NCI-H1436 (cell line): ENCODE measurements at places on chromosomes 6 and 20.

DNA sequence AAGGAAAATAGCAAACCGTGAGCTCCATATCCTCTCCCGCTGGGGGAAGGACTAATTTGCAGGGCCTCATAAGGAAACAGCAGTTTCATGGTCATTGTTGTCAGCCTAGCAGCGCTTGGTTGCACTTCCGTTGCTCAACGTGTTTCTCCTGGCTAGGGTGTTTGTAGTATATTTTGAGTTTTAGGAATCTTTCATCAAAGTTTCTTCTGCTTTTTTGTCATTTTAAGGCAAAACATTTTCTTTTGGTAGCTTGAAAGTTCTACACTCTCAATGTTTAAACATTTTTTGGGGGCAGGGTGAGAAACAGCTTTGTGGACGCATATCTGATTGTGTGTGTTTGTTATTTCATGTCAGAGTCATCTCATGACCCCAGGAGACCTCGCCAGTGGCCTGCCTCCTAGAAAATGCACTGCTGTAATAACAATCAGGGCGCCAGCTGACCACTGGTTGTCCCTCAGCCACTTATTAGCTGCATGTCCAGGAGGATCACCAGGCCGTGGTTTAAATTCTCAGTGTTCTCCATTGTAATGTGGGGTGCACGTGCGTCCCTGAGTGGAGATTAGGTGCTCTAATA is 20.6 kb downstream of the JARID2 start:
- no peak for DNase-seq

- no peak for DNase-seq
These were observed 111.0 kb downstream of the PLCB1 start for GRCh38 chr20:8242827-8243724.

- DNase-seq = no peak
These were observed 24.9 kb downstream of the EPHA7 start for GRCh38 chr6:93394471-93394870.

- peak; percentile 17 for DNase-seq
These were observed 6.6 kb downstream of the GMPR start for GRCh38 chr6:16244869-16245451.

DNA sequence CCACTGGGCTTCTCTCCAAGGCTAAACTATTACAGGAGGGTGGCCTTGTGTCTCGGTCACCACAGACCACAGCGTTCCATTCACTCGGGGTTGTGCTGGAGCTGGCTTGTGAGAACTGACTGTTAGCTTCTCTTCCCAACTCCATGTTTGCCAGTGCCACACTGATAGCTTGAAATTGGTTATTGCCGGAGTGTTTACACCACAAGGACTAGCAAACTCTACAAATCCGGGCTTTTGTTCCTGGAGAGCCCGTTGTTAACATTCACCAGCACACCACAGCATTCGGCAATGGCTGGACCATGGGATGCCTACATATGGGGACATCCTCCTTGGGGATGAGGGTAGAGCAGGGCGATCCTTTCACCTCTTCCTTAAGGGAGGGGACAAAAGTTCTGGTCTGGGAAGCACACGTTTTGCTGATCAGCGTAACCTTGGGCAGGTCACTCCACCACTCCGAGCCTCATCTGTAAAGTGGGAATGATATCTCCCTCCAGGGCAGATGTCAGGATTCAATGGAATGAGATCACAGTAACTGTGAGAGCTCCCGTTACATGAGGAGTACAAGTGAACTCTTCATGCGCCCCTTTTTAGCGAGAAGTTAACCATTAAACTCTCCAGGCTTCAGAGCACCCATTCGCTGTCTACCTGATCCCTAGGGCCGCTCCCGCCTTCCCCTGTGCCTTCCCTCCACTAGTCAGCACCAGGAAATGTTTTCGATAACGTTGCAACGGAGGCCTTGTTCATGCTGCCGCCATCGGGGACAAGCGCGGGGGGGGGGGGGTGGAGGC is 41.7 kb upstream of the TTPAL start:
- DNase-seq = no peak

GRCh38 chr6:160328447-160328846 is 19.7 kb upstream of the SLC22A3 start:
- no peak for DNase-seq

- DNase-seq = no peak
These were observed 5.4 kb upstream of the RAB44 start for GRCh38 chr6:36692220-36692619.

DNA sequence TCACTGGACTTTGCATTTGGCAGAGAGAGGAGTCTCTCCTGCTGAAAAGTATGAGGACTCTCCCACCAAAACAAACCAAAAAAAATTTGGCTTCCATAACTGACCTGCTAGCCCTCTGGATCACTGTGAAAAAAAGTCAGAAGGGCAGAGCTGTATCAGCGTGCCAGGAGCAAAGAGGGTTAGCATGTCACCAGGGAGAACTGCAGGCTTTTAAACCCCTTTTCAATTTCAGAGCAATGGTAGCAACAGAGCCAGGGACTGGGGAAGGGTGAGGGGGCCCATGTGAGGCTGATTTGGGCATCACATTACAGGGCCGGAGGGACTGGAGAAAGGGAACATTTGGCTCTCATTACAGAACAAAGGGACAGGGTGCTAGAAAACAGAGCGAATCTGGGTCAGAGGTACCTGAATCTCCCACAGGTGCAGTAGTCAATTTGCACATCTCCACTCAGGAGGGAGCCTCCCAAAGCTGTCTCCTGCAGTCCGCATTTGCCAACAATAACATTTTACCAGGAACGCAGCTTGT is 185.7 kb upstream of the EYA4 start:
- peak; percentile 56 for DNase-seq

DNA sequence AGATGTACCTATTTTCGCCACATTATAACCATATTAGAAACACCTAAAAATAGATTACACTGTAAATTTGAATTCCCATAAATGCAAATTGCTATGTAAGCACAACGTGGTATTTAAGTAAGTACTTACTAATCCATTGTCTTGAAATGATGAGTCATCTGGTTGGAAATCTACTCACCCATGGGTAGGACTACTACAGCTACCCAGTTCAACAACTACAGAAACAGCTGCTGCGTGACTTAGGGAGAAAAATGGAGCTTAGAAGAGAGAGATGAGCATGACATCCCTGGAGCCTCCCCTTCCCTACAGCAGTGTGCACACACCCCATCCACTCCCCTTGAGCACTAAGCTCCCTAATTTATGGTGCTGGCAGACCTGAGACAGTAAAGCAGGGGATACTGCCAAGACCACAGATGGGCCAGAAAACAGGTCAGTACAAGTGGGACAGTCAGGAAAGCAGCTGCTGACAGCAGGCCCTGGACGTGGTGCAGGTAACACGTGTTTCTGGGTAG is 26.9 kb downstream of the RRAGD start:
- DNase-seq = no peak

DNA sequence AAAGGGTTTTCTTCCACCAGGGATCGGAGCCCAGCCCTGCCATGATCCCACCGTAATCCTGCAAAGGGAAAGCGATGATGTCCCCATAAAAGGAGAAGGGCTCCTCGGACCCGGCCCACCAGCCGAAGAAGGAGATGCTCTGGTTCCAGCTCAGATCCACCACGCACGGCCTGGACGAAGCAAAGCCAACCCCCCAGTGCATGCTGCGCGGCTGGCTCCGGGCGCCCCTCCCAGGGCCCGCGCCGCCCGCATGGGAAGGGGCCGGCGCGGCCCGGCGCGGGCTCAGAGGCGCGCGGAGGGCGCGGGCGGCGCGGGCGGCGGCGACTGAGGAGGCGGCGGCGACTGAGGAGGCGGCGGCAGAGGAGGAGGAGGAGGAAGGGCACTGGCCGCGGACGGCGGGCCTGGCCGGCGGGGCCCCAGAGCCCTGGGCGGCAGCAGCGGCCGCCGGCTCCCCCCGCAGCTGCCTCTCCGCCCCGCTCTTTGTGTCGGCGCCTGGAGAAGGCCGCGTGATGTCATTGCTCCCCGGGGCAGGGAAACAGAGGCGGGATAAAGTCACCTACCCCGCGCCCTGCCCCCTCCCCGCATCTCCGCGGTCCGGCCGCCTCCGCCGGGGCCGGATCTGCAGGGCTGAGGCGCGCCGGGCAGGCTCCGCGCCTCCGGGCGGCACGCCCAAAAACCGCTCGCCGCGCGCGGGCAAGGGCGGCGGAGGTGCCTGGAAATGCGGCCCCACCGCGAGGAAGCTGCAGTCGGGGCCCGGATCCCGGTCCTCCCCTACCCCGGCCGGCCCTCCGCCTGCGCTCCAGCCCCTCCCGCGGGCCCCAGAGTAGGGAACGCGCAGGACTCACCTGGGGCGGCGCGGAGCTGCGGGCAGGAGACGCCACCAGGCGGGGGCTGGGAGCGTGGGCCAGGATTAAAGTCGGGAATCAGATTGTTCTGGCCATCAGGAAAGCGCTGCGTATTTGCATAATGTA is at the start of gene FAXC:
FAXC (minus strand) TSS at position 504 of the 971 bp plus-strand sequence; CDS start at position 202, 302 bp downstream.
- DNase-seq = peak; percentile 66

GRCh38 chr6:153099636-153100035 is 31.4 kb downstream of the RGS17 start:
- DNase-seq = no peak

- DNase-seq = no peak
These were observed 151.2 kb upstream of the TMEM170B start for GRCh38 chr6:11386323-11386722.

- no peak for DNase-seq
These were observed at the start of gene CD93 for GRCh38 chr20:23086056-23086566. Gene CD93, minus strand, starts transcription at chr20:23086324. Its CDS starts 132 bp downstream, at chr20:23086192.

DNA sequence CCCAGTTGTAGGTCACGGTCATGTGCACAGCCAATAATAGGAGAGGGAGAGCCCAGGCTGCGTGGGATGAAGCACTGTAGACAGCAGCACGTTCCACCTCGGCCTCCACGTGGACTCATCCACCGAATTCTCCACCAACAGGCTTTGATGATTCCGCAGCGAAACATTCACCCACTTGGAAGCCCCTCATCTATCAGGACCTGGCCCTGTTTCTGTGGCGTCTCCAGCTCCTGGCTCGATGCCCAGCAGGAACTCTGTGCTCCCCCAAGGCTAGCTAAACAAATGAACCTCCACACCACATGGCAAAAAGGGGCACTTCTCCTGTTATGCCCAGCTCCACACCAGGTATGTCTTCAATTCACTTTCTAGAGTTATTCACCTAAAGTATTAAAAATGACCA is 237.9 kb upstream of the PDE10A start:
- DNase-seq = no peak

DNA sequence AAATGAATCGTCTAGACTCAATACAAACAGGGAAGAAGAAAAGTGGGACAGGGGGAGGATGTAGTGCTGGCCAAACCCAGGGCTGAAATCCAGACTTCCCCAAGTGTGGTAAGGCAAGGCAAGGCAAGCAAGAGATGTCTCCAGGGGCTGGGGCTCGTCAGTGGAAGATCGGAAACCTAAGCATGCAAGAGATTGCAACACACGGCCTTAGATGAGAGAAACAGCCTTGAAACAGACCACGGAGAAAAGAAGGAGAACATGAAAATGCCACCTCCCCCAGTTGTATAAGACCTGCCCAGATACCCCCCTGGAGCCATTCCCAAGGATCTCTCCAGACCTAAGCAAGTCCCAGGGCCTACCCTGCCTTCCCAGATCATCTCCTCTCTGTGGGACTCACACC is 20.0 kb downstream of the VEGFA start:
- no peak for DNase-seq

DNA sequence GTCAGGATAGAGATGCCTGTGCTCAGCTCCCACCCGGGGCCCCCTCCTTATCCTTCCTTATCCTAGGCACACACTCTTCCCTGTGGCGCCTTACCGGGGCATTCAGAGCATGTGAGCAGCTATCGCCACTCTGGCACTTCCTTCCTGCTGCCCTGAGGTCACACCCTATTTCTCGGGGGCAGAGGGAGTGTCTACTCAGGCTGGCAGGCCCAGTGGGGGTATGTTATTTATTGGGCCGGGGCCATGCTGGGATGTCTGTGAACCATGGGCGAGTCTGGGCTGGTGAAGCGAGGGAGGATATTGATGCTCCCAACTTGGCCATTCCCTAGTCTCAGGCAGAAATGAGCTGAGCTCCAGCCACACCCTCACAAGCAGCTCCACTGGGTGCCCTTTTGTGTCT is 3.9 kb upstream of the LY6G6D start:
- DNase-seq = no peak

- DNase-seq = no peak
These were observed 65.8 kb downstream of the ADGRG6 start for GRCh38 chr6:142367501-142368018.

- no peak for DNase-seq
These were observed 74.2 kb downstream of the TOX2 start for GRCh38 chr20:43988867-43989266.

DNA sequence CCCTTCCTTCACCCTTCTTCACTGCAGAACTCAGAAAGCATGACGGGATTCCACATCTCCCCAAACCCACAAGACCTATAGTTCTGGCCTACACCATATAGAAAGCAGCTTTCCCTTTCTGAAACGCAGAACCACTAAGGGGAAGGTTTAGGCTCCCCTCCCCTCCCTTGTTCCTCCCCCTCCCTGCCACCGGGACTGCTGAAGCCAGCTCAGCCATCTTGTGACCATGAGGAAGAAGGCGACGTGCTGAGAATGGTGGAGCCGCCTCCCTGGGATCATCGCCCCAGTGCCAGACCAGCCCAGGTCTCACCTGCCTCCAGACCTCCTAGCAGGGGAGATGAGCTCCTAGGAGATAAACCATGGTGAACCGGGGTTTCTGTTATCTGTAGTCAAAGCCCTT is 19.6 kb downstream of the SERPINB6 start:
- no peak for DNase-seq

DNA sequence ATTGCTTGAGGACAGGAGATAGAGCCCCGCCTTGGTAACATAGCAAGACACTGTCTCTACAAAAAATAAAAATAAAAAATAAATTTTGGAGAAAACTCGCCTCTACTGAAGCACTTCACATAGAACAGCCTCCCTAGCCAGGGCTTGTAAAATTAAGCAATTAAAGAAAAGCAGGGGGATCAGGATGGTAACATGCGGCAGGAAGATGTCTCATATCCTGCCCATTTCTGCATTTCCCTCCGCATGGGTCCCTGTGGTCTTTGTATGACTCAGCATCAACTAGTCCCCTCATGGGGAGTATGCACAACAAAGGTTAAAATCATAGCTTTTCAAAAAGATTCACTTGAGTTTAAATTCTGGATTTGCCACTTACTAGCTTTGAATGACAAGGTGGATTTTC is 379.0 kb downstream of the EPHA7 start:
- DNase-seq = no peak
